ENCODE measurements at places on chromosomes 1 and 21. TPM values are rescaled to one million over a fixed set of nuclear protein-coding genes. Genes with fewer than 3 reads are reported as not detected.

GRCh38 chr1:35298464-35298863, 30.0 kb downstream of the ZMYM4 start:
- DNase-seq, result peak; percentile 49
- H3K27ac ChIP-seq, result no peak overlapping the region
- H3K4me1 ChIP-seq, result no peaks in the 10 kb centered on the region
- no peaks in the 10 kb centered on the region for H3K27me3 ChIP-seq

DNA sequence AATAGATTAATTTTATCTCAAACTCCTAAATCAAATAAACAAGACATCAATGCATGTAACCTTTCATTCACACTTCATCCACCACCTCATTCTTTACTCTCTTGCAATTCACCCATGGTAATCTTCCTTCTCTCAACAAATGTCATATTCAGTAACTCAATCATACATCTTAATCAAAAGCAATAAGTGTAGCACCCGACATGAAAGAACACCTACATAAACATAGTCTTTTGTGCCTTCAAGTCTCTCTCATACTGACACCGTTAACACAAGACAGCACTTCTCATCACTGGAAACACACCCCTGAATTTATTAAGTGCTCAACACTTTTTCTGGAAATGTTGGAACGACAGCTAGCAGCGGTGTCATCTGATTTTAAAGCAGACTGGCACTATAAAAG, 225.9 kb downstream of the TTLL7 start:
- H3K36me3 ChIP-seq, result no peaks in the 10 kb centered on the region
- peaks cover 73% of the 10 kb centered on the region for H3K27me3 ChIP-seq
- H3K4me1 ChIP-seq, result peaks cover 13% of the 10 kb centered on the region

DNA sequence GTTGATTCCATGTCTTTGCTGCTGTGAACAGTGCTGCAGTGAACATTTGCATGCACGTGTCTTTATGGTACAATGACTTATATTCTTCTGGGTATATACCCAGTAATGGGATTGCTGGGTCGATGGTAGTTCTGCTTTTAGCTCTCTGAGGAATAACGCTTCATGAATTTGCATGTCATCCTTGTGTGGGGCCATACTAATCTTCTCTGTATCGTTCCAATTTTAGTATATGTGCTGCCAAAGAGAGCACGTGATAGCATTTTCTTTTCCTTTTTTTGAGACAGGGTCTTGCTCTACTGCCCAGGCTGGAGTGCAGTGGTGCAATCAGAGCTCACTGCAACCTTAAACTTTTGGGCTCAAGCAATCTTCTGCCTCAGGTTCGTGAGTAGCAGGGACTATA, 24.9 kb upstream of the MAP1LC3C start:
- no peak overlapping the region for H3K4me3 ChIP-seq
- no peaks in the 10 kb centered on the region for H3K4me1 ChIP-seq
- no peaks in the 10 kb centered on the region for H3K36me3 ChIP-seq
- no peak overlapping the region for H3K27ac ChIP-seq

GRCh38 chr1:92563457-92564216, 76.9 kb upstream of the GFI1 start:
- no peaks in the 10 kb centered on the region for H3K4me1 ChIP-seq
- H3K27me3 ChIP-seq, result no peaks in the 10 kb centered on the region
- H3K27ac ChIP-seq, result no peak overlapping the region
- DNase-seq, result no peak

DNA sequence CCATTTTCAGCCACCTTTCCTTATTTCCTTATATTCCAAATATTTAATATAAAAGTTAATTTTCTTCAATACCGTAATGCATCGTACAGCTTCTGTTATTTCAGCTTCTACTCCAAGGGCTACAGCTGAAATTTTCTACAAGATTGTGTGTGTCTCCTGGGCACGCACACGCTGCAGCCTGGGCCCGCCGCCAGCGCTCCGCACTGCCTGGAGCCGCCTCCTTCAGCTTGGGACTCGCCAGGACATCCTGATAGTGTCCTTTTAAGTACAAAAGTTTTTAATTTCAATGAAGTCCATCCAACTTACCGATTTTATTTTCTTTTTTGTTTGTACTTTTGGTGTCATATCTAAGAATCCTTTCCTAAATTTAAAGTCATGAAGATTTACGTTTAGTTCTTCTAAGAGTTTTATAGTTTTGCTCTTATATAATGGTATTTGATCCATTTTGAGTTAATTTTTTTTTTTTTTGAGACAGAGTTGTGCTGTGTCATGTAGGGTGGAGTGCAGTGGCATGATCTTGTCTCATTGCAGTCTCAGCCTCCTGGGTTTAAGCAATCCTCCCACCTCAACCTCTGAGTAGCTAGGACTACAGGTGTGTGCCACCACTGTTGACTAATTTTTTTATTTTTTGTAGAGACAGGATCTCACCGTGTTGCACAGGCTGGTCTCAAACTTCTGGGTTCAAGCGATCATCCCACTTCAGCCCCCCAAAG, 82.8 kb downstream of the AXDND1 start:
- H3K4me3 ChIP-seq, result no peak overlapping the region
- H3K36me3 ChIP-seq, result no peaks in the 10 kb centered on the region
- DNase-seq, result no peak

DNA sequence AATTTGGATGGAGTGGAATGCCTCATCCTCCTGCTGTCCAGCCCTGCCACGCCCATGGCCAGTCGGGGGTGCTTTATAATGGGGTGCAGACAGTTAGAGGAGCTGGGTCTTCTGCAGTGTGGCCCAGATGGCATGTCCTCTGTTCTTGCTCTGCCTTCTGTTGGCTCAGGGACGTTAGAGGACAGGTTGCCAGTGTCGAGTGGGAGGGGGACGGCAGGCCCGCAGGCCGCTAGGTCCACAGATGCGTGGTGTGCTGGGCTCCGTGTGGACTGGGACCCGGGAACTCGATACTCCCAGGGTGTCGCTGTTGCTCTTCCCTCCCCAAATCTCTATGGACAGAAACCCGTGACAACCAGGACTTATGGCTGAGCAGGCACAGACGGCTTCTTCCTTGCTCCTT, 33.3 kb downstream of the SIM2 start:
- peaks cover 42% of the 10 kb centered on the region for H3K36me3 ChIP-seq
- H3K4me3 ChIP-seq, result no peak overlapping the region
- H3K27me3 ChIP-seq, result no peaks in the 10 kb centered on the region
- DNase-seq, result no peak

GRCh38 chr1:231860221-231861088, 233.9 kb downstream of the DISC1 start:
- no peaks in the 10 kb centered on the region for H3K27me3 ChIP-seq
- H3K4me1 ChIP-seq, result no peaks in the 10 kb centered on the region
- no peaks in the 10 kb centered on the region for H3K36me3 ChIP-seq
- DNase-seq, result no peak
- no peak overlapping the region for H3K27ac ChIP-seq
- H3K4me3 ChIP-seq, result no peak overlapping the region

The CRYBG2 gene
- total RNA-seq, result not detected

The RNF207 gene
- total RNA-seq, result 6.4 TPM

The INSRR gene
- 0.15 TPM for total RNA-seq

The RXFP4 gene
- total RNA-seq, result not detected

The ADAMTS4 gene
- total RNA-seq, result 28.6 TPM
